G401 (cell line): ENCODE measurements at places on chromosomes 16 and 17. TPM values are rescaled to one million over a fixed set of nuclear protein-coding genes. Genes with fewer than 3 reads are reported as not detected.

Gene GCGR
- total RNA-seq = 0.61 TPM in 1 of 2 replicates, not detected in the other

GRCh38 chr16:82133798-82134197, 36.2 kb downstream of the MPHOSPH6 start:
- DNase-seq = no peak

Gene RNF222
- total RNA-seq = 0.03 TPM in 1 of 2 replicates, not detected in the other

GRCh38 chr17:55587608-55588139, 76.4 kb upstream of the SMIM36 start:
- no peak for DNase-seq

Gene LPCAT2
- total RNA-seq = not detected in 2 replicates

DNA sequence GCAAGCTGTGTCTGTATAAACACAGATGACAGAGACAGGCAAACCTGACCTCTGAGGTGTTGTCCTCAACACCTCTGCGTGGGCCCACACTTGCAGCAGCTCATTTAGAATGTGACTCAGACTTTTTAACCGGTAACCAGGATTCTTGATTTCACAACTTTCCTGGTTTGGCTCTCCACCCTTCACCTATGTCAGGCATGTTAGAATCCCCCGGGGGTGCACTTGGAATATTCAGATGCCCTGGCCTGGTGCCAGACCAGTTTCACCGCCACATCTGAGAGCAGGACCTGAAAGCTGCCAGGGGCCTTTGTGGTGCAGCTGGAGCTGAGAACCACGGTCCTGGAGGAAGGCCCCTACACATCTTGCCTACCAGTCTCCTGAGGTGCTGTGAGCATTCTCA, 4.8 kb downstream of the DHODH start:
- DNase-seq = no peak

DNA sequence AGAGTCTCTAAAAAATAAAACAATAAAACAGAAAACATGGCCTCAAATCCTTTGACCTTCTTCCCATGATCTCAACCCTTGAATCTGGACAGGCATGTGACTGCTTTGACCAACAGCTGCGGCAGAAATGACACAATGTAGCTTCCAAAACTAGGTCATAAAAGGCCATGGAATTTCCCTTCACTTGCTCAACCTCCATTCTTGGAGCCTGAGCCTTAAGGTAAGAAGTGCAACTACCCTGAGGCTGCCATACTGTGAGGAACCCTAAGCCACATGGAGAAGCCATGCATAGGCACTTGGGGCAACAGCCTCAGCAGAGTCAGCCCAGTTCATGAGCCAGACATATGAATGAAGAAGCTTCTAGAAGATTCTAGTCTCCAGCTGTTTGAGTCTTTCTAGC, 75.7 kb upstream of the BRD7 start:
- no peak for DNase-seq

- DNase-seq = no peak
Observed at GRCh38 chr16:77070683-77071082, 120.3 kb upstream of the MON1B start.
